RPMI7951 (cell line): ENCODE measurements at places on chromosomes 6 and 20. TPM values are rescaled to one million over a fixed set of nuclear protein-coding genes. Genes with fewer than 3 reads are reported as not detected.

- DNase-seq = no peak
These were observed 52.2 kb upstream of the TASP1 start for GRCh38 chr20:13690943-13691342.

GRCh38 chr20:22800129-22800528 lies 215.8 kb upstream of the FOXA2 start:
- DNase-seq = no peak

SYTL3 gene
- 4.1 and 6.2 TPM in 2 replicates for total RNA-seq

ANKRD66 gene
- not detected in 2 replicates for total RNA-seq

CSNK2B gene
- total RNA-seq = 371 and 469 TPM in 2 replicates

CSNK2A1 gene
- 127 and 146 TPM in 2 replicates for total RNA-seq

GUCA1A gene
- total RNA-seq = not detected in 2 replicates

DNA sequence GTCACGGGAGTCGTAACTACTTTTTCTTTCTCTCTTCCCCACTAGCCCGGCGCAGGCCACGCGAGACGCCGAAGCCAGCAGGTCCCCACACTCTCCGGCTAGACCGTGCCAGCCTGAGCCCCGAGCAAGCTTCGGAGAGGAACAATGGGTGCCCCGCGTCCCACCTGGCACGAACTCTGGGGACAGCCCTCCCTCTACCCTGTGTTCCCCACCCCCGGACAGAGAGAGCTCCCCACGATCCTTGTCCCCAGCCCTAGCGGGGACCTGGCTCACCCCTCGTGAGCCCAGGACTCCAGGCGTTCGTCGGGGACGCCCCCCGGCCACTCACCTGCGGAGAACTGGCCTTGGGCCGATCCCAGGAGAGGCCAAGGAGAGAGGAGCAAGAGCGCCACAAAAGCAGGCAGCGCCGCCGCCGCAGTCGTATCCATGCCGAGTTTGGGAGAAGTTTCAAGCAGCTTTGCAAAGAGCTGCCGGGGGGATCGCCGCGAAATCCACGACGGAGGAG lies 416 bp downstream of the PTPRK start:
- DNase-seq = no peak

DNA sequence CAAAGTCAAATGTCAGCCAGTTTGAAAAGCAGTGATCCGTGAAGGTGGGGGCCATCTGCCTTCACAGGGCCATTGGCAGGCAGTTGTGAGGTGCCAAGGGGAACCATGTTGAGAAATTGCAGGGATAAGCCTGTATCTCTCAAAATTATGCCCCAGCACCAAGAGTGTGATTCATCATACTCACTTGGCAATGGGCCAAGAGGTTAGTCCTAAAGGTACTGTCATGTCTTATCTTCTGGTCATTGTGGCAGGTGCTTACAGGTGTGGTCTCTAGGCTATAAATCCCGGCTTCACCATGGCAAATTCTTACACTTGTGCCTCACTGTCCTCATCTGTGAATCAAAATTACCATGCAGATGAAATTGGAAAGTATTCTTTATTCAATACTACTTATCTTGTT lies 150.7 kb upstream of the LAMP5 start:
- DNase-seq = peak; percentile 28

DNA sequence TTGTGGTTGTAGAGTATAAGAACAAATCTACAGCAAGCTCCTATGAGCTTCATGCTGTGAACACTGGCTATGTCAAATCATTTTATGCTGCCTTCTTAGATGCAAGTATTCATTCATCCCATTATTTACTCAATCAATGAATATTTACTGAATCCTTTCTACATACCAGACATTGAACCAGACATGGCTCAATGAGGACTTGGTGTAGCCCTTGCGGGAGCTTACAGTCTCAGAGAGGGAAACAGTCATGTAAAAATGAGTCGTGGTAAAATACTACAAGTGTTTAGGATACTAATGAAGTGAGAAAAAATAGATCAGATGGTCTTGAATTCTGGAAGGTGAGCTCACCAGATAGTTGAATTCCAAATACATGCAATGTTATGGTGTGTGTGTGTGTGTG lies 44.8 kb upstream of the ENPP1 start:
- DNase-seq = no peak

HAO1 gene
- 0.20 TPM in 1 of 2 replicates, not detected in the other for total RNA-seq

GRCh38 chr6:83429857-83430610 lies 817 bp downstream of the ME1 start:
- peak; percentile 55 for DNase-seq

MRPS18A gene
- total RNA-seq = 68.5 and 68.7 TPM in 2 replicates

- no peak for DNase-seq
These were observed 179.6 kb upstream of the PTCHD4 start for GRCh38 chr6:48290595-48290994.

DNA sequence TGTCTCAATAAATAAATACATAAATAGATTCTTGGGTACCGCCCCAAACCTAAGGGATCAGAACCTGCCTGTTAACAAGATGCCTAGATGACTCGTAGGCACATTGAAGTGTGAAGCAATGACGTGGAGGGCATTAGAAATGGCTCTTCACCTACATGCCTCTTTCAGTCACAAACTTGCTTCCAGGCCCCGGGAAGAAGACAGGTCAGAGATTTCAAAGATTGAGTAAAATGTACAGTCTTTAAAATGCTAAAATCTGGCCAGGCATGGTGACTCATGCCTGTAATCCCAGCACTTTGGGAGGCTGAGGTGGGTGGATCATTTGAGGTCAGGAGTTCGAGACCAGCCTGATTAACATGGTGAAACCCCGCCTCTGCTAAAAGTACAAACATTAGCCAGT lies 480.8 kb upstream of the JARID2 start:
- peak; percentile 45 for DNase-seq

DEFB132 gene
- not detected in 2 replicates for total RNA-seq

DNA sequence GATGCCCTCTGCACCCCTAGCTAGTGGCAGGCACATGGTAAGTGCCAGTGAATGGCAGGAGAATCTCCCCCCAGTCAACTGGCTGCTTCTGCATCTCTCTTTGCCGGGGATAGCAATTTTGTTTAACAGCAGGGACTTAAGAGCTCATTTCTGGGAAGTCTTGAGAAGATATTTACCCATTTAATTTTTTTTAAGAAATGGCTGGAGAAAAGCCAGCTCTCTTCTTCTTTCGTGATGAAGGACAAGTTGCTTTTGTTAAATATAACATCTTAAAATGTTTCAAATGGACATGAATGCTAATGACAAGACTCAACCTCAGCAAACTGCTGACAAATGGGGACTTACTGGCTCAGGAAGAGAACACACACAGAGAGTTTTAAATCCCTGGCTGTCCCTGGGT lies 55.0 kb upstream of the IYD start:
- no peak for DNase-seq

GRCh38 chr6:148757944-148758480 lies 11.2 kb downstream of the UST start:
- no peak for DNase-seq

RNF182 gene
- total RNA-seq = 12.7 and 17.0 TPM in 2 replicates

C20orf141 gene
- not detected in 2 replicates for total RNA-seq

GRCh38 chr6:15580326-15580725 lies 82.5 kb downstream of the DTNBP1 start:
- no peak for DNase-seq
